Ovary (tissue), 10 donors: ENCODE measurements at places on chromosomes 5 and 9. TPM values are rescaled to one million over a fixed set of nuclear protein-coding genes. Genes with fewer than 3 reads are reported as not detected.

DNA sequence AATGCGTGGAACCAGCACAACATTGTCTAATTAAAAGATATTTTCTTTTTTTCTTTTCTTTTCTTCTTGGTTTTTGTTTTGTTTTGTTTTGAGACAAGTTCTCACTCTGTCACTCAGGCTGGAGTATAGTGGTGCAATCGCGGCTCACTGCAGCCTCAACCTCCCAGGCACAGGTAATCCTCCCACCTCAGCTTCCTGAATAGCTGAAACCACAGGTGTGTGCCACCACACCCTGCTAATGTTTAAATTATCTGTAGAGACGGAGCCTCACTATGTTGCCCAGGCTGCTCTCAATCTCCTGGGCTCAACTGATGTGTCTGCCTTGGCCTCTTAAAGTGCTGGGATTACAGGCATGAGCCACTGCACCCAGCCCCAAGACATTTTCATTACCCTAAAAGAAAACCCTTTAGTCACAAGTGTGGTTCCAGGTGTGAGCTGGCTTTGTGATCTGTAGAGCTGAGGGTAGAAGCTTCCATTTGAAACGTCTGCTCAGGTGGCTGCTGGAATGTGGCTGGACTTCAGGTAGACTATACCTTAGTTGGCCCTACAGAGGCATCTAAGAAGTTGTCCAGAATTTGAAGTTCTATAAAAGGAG is 19.1 kb upstream of the NEK6 start:
- no peaks in the 10 kb centered on the region for H3K27me3 ChIP-seq
- no peak overlapping the region for H3K27ac ChIP-seq

DNA sequence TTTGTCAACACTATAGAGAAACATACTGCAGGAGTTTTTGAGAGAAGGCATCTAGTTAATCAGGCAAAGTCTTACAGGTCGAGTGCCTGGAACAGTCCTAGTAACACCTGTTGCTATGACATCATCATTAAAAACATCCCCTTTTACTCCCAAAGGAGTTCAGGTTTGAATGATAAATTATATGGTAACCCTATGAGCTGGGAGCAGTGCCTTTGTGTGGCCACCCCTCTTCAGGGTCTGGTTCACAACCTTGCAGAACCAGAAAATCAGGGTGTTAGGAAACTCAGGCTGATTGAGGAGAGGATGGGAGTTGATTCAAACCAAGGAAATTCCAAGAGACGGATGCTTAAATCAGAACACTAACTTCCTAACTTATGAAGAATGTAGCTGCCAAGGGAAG is 179.1 kb upstream of the RASEF start:
- no peaks in the 10 kb centered on the region for H3K27me3 ChIP-seq
- H3K36me3 ChIP-seq, result no peaks in the 10 kb centered on the region
- no peak overlapping the region for H3K4me3 ChIP-seq

GRCh38 chr9:16591092-16591491 is 279.4 kb downstream of the BNC2 start:
- no peaks in the 10 kb centered on the region for H3K36me3 ChIP-seq
- no peak overlapping the region for H3K27ac ChIP-seq
- no peak overlapping the region for H3K4me3 ChIP-seq
- no peak for DNase-seq
- H3K27me3 ChIP-seq, result no peaks in the 10 kb centered on the region

GRCh38 chr5:181027452-181028031 is 12.5 kb upstream of the BTNL9 start:
- H3K36me3 ChIP-seq, result no peaks in the 10 kb centered on the region
- no peaks in the 10 kb centered on the region for H3K27me3 ChIP-seq
- H3K4me3 ChIP-seq, result no peak overlapping the region
- no peak for DNase-seq

DNA sequence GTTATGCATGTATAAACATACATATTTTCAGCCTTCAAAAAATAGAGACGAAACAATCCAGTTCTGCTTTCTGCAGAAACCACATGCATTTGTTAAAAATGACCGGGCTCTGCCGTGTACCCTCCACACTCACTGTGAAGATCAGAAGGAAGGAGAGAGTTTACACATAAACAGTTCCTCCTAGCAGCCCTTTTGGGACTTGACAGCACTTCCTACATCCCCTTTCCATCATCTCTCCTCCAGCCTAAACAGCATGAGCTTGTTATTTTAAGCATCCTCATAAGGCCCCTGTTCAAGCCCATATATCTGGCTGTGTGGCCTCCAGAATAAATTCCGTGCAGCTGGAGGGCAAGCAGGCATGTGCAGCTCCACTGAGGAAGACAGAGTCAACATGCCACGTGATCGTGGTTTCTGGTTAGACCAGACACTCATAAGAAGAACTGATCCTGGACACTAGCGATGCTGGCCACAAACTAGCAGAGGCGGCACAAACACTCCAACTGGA is 42.2 kb downstream of the NIPAL4 start:
- H3K4me3 ChIP-seq, result no peak overlapping the region
- no peaks in the 10 kb centered on the region for H3K36me3 ChIP-seq
- DNase-seq, result no peak
- no peaks in the 10 kb centered on the region for H3K27me3 ChIP-seq
- H3K4me1 ChIP-seq, result no peaks in the 10 kb centered on the region
- no peak overlapping the region for H3K27ac ChIP-seq

DNA sequence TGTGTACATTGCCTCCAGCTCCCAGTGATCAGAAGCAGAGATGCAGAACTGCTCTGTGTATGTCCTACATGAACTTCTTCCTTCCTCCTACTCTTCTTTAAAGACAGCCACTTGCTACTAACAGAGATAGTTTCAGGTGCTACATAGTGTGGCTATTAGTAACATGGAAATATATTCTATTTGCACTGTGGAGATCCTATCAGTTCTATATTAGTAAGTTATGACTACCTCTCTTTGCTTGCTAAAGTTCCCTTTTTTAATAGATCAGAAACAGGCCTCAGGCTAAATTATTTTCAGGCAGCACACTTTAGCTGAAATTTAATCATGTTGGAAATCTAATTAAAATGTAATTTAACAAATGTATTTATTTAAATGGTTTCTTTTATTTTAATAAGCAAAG is 64.4 kb upstream of the TNFSF8 start:
- H3K27me3 ChIP-seq, result no peaks in the 10 kb centered on the region
- no peak overlapping the region for H3K27ac ChIP-seq
- H3K36me3 ChIP-seq, result no peaks in the 10 kb centered on the region
- H3K4me1 ChIP-seq, result no peaks in the 10 kb centered on the region

- H3K27ac ChIP-seq, result no peak overlapping the region
- H3K27me3 ChIP-seq, result no peaks in the 10 kb centered on the region
- H3K4me1 ChIP-seq, result no peaks in the 10 kb centered on the region
- DNase-seq, result no peak
These were observed 129.1 kb downstream of the EBF1 start for GRCh38 chr5:158970569-158971014.

DNA sequence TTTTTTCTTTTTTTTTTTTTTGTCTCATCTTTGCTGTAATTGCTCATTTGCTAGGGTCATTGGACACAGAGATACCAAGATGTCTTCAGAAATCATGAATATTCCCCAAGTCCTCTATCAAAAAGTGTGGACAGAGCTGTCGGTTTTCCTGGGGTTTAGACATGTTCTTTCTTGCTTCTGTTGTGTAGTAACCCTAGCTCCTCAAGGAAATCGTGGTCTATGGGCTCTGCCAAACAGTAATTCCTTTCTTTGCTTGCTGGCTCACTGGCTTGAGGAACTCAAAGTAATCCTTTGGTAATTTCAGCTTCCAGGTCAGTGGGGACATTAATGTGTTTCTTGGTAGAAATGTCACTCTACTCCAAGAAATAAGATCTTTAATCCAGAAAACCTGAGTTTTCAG is 101.7 kb downstream of the TMC1 start:
- no peak overlapping the region for H3K4me3 ChIP-seq
- H3K36me3 ChIP-seq, result no peaks in the 10 kb centered on the region
- DNase-seq, result no peak
- H3K4me1 ChIP-seq, result no peaks in the 10 kb centered on the region
- H3K27ac ChIP-seq, result no peak overlapping the region

GRCh38 chr5:57831090-57831489 is 348.5 kb upstream of the ACTBL2 start:
- DNase-seq, result no peak
- H3K27ac ChIP-seq, result no peak overlapping the region
- no peaks in the 10 kb centered on the region for H3K36me3 ChIP-seq
- no peaks in the 10 kb centered on the region for H3K27me3 ChIP-seq
- H3K4me3 ChIP-seq, result no peak overlapping the region
- H3K4me1 ChIP-seq, result no peaks in the 10 kb centered on the region

GRCh38 chr5:150301901-150302300 is 804 bp downstream of the ARSI start:
- no peaks in the 10 kb centered on the region for H3K27me3 ChIP-seq
- no peak overlapping the region for H3K27ac ChIP-seq
- no peak for DNase-seq

The NOXA1 gene
- 10.3 TPM for total RNA-seq

The GNA14 gene
- 9.9 TPM for total RNA-seq

The PDE6A gene
- total RNA-seq, result 0.46 TPM

The TMEM203 gene
- 37.5 TPM for total RNA-seq

The FBP2 gene
- total RNA-seq, result not detected

The ADAMTSL2 gene
- 1.6 TPM for total RNA-seq

The F12 gene
- not detected for total RNA-seq

The GARIN3 gene
- total RNA-seq, result not detected
